ENCODE measurements at places on chromosomes 1 and 21.

DNA sequence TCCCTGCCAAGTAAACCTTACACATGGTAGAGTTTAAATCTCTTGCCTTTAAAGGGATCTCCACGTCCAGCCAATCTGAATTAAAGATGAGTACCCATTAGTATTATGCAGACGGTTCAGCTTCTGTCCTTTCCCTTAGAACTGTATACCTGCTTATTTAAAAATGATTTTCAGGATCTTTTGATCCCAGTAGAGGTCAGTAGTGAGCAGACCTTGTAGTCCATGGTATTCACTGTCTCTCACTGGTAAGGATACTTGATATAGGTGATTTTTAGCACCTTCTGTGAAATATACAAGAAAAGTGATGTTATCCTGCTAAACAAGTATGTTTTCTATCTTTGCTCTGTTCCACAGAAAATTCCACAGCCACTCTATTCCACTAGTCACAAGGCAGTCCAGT, 1211.6 kb upstream of the ADGRL4 start:
- DNase-seq = peak; percentile 45

DNA sequence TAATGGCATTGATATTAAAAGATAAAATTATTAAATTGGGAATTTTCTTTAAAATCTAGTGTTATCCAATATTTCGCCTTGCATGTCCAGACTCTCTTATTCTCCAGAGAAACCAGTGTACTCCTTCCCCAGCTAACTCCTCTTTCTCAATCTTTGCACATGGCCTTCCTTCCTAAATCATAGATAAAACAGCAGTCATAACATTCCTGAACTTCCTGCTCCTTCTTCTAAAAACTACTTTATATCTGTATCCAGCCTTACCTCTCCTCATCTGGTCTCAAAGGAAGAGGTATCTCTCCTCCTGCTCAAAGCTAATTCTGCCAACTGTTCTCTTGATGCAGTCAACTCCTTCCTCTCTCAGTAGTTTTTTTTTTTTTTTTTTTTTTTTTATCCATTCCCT, 39.5 kb upstream of the NEK7 start:
- DNase-seq = no peak

DNA sequence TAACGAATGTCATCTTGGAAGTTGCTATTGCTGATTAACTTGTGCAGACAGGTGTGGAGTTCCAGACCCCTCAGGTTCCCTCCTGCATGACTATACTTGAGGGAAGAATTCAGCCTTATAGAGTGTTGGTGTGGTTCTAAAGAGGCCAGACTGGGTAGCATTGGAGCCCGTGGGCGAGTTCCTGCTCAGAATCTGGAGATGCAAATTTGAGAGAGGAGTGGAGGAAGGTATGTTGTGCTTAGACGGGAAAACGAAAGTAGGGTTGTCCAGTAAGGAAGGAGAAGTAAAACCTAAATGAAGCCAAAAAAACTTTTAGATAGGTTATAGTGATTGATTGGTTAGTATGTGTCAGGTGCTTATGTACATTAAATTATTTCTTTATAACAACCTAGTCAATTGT, 79.2 kb downstream of the ZNF326 start:
- DNase-seq = no peak

DNA sequence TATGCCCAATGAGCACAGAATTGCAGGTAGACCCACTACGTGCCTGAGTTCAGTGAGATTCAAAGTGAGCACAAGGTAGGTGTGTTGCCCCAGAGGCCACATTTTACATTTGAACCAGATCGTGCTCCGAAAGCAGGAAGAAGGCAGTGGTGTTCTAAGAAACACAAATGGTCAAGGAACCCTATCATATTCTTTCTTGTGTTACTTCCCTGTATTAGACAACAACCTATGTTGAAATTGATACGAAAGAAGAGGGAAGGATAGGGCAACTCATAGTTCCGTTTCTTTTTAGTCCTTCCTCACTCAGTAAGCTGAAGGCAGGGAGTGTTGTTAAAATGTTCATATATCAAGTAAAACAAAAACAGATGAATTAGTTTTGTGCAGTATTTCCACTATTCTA, 33.9 kb downstream of the OLFML2B start:
- DNase-seq = no peak

DNA sequence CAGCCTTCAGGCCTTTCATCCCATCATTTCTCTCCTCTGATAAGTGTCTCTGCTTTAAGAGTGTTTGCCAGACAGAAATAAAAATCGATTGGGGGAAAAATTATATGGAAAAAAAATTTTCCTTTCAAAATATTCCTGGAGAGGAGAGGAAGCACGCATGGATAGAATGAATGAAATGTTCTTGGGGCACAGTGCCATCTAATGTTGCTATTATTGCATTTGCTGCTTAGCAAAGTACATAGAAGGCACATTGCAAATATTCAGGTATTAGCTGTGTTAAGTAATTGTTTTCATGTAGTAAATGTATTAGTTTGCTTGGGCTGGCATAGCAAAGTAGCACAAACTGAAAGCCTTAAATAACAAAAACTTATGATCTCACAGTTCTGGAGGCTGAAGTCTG, 18.1 kb downstream of the B3GALT5 start:
- no peak for DNase-seq

DNA sequence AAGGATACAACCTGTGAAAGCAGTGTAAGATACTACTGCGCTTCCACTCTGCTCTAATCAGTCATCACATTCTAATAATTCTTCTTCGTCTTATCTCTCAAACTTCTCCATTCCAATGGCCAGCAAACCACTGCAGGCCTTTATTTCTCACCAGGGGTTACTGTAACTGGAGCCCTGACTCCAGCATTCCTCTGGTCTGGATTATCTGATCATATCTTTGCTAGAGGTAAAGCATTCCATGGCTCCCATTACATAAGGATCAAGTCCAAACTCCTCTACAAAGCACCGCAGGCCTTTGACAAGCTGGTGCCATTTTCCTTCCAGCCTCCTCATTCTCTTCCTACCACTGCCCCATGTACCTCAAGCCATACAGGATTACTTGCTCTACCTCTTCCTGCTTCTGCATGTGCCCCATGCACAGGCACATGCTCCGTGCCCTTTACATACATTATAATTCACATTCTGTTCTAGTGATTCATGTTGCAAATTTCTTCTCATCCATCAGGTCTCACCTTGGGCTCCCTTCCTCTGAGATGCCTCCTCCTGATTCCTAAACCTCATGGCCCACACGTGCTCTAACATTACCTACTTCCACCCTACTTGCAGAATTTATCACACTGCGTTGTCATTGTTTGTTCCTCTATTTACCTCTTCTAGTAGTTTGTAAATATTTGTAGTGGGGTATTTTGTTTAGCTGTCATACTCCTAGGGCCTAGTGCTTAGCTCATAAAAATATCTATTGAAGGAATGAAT, 9.3 kb upstream of the SERBP1 start:
- DNase-seq = peak; percentile 41

GRCh38 chr1:59162665-59163064, 134.2 kb upstream of the FGGY start:
- DNase-seq = no peak

- no peak for DNase-seq
Observed at GRCh38 chr1:56957931-56958330, 7.9 kb downstream of the C8B start.

DNA sequence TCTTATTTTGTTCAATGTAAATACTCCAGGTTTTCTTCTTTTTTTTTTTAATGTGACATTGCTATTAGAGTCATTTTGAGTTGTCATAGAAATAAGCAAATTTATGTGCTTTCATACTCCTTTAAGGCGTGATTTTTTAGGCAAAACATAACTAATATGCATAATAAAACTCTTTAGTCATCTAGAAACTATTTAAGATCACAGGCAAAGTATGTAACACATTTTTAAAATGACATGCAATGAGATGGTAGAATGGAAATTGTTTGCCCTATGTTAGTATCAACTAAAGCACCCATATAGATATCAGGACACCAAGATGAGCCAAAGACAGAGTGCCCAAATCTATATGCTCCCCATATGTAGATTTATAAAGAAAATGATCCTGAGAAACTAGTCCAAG, 41.5 kb upstream of the SGIP1 start:
- no peak for DNase-seq

DNA sequence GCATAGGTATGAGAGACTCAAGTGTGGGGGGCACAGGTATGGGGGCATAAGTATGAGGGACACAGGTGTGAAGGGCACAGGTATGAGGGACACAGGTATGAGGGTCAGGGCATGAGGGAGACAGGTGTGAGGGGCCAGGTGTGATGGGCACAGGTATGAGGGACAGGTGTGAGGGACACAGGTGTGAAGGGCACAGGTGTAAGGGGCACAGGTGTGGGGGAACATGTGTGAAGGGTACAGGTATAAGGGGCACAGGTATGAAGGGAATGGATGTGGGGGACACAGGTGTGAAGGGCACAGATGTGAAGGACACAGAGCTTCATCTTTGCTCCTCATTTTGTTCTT, 41.2 kb upstream of the CACNA1E start:
- no peak for DNase-seq

Data from HEK293T (cell line).